ENCODE measurements at places on chromosomes 6 and 20.

DNA sequence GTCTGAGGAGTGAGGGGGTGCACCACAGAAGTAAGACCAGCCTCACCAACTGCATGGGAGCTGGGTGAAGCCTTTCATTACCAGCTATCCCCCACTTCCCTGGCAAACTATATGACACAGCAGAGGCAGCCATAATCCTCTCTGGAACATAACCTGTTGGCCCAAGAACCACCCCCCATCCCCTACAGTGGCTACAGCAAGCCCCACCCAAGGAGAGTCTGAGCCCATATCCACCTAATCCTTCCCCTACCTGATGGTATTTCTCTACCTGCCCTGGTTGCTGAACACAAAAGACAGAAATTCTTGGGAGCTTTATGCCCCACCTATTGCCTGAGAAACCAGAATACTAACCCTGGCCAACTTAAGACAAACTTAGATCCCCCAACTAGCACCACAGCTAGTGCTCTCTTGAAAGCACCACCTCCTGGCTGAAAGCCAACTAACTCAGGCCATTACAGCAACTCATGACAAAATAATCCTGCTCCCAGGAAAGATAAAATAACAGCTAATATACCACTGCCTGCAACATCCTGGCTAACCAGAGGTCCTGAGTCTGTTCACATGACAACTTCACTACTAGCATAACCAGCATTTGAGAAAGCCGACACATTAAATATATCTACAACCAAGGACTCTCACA is 11.2 kb downstream of the RNGTT start:
- no peak for DNase-seq

DNA sequence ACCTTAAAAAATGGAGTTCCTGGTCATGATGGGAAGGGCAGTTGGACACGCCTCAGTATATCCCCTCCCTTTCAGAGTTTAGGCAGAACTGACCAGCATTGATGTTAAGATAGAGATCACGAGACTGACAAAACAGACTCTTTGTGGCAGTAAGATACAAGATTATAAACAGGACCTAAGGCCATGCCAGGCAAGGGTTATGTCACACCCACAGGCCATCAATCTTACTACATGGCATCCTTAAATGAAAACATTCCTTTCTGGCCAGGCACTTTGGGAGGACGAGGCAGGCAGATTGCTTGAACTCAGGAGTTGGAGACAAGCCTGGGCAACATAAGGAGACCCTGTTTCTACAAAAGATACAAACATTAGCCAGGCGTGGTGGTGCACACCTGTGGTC is 129.3 kb upstream of the MLN start:
- no peak for DNase-seq

DNA sequence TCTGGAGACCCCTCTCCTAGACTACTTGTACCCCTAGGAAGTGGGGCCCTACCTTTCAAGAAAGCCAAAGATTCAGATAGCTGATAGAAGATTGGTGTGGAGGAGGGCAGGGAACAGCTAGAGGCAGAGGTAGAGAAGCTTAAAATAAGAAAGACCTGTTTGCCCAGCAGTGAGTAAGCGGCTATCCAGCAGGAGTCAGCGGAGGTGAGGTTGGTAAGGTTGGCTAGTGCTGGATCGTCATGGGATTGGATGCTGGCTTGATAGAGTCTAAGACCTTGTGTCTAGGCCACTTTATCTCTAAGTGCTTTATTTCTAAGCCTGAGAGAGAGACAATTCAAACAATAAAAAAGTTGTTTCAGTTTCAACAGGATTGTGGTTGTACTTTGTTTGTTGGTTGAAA is 19.1 kb downstream of the ANKS1A start:
- DNase-seq = no peak

GRCh38 chr20:32354592-32355416 is 3.3 kb upstream of the ASXL1 start:
- no peak for DNase-seq

- peak; percentile 77 for DNase-seq
These were observed 16.4 kb upstream of the KIFC1 start for GRCh38 chr6:33375143-33375671.

- DNase-seq = no peak
These were observed 96.0 kb downstream of the SOBP start for GRCh38 chr6:107585815-107586435.

- no peak for DNase-seq
These were observed 56.3 kb downstream of the PREX1 start for GRCh38 chr20:48771542-48771941.

- no peak for DNase-seq
These were observed 18.4 kb downstream of the SCP2D1 start for GRCh38 chr20:18831830-18832499.
